ENCODE measurements at places on chromosomes 1 and 21.

- no peak overlapping the region for H3K4me3 ChIP-seq
- peaks cover 5% of the 10 kb centered on the region for H3K27me3 ChIP-seq
- no peaks in the 10 kb centered on the region for H3K4me1 ChIP-seq
- H3K36me3 ChIP-seq: no peaks in the 10 kb centered on the region
- no peak overlapping the region for H3K27ac ChIP-seq
Measured at GRCh38 chr1:208413006-208413405, 168.8 kb upstream of the PLXNA2 start.

DNA sequence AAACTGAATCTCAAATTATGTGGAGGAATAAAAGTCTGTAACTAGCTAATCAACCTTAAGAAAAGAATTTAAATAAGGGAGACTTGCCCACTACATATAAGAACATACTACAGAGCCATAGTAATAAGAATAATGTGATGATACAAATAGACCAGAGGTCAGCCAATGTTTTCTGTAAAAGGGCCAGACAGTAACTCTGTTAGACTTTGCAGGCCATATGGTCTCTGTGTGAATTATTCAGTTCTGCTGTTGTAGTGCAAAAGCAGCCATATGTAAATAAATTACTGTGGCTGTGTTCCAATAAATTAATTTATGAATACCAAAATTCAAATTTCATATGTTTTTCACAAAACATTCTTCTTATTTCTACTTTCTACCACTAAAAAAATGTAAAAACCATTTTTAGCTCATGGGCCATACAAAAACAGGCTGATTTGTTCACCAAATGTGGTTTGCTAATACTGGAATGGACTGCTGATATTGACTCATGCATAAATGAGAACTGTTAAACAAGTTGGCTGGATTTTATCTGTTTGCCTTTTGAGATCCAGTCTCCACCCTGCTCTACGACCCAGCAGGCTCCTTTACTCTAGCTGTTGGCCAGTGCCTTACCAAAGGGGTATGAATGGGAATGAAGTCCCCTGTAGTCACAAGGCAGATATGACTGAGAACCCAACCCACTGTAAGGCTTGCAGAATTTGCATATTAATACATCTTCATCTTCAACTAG lies 98.2 kb upstream of the ZNHIT6 start:
- H3K36me3 ChIP-seq: no peaks in the 10 kb centered on the region
- no peaks in the 10 kb centered on the region for H3K4me1 ChIP-seq
- DNase-seq: no peak

DNA sequence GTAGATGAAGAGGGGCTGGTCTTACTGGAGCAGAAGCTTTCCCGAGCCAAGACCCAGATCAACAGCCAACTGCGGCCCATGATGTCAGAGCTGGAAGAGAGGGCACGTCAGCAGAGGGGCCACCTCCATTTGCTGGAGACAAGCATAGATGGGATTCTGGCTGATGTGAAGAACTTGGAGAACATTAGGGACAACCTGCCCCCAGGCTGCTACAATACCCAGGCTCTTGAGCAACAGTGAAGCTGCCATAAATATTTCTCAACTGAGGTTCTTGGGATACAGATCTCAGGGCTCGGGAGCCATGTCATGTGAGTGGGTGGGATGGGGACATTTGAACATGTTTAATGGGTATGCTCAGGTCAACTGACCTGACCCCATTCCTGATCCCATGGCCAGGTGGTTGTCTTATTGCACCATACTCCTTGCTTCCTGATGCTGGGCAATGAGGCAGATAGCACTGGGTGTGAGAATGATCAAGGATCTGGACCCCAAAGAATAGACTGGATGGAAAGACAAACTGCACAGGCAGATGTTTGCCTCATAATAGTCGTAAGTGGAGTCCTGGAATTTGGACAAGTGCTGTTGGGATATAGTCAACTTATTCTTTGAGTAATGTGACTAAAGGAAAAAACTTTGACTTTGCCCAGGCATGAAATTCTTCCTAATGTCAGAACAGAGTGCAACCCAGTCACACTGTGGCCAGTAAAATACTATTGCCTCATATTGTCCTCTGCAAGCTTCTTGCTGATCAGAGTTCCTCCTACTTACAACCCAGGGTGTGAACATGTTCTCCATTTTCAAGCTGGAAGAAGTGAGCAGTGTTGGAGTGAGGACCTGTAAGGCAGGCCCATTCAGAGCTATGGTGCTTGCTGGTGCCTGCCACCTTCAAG lies 57.3 kb downstream of the LAMC2 start:
- H3K4me1 ChIP-seq: peaks cover 4% of the 10 kb centered on the region
- peaks cover 21% of the 10 kb centered on the region for H3K27me3 ChIP-seq
- H3K27ac ChIP-seq: no peak overlapping the region
- no peaks in the 10 kb centered on the region for H3K36me3 ChIP-seq

DNA sequence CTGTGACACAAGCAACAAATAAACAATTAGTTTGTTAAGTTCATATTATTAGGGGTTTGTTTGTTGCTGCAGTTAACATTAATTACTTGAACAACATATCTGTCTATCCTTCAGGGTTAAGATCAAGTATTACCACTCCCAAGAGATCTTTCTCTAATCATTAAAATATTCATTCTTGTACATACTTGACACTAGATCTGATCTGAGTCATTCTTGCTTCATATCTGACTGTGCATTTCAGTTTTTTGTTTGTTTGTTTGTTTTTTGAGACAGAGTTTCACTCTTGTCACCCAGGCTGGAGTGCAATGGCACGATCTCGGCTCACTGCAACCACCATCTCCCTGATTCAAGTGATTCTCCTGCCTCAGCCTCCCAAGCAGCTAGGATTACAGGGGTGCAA lies 613.3 kb upstream of the PLXNA2 start:
- no peak for DNase-seq
- no peaks in the 10 kb centered on the region for H3K4me1 ChIP-seq

DNA sequence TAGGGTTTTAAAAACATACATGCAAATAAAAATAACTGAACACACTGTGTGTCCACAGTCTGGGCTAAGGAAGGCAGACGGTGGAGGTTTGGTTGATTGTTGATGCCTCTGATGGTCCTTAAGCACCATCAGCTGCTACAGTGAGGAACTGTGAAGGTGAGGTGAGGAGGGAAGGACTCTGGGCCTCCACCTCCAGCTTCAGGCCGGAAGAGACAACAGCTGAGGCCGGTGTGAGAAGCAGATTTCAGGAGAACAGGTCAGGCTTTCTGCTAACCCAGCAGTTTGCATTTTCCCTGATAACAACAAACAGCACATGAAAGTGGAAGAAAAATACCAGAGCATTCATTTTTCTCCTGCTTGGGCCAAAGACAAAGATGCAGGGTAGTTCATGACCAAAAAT lies 189.9 kb upstream of the AJAP1 start:
- H3K4me1 ChIP-seq: peaks cover 3% of the 10 kb centered on the region
- no peaks in the 10 kb centered on the region for H3K36me3 ChIP-seq
- H3K27me3 ChIP-seq: peaks cover 11% of the 10 kb centered on the region
- H3K4me3 ChIP-seq: no peak overlapping the region
- H3K27ac ChIP-seq: no peak overlapping the region
- no peak for DNase-seq

DNA sequence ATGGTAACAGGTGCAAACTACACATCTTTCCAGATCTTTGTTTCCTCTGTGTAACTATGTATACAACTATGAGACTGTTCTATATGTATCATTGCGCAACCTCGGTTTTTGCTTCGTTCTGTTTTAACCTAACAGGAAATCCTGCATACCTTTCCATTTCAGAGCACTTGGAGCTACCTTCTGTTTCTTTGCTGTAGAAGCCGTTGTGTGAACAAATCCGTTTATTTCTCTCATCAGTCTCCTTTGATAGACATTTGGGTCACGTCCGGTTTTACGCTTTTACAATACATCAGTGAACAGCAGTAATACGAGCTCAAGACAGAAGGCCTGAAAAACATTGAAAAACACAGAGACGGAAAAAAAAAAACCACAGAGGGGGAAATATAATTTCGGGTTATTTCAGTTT lies 10.5 kb downstream of the ATP5IF1 start:
- H3K4me3 ChIP-seq: peak overlapping the region; percentile 94
- H3K36me3 ChIP-seq: no peaks in the 10 kb centered on the region
- no peaks in the 10 kb centered on the region for H3K27me3 ChIP-seq
- peaks cover 39% of the 10 kb centered on the region for H3K4me1 ChIP-seq
- H3K27ac ChIP-seq: peak overlapping the region; percentile 73

DNA sequence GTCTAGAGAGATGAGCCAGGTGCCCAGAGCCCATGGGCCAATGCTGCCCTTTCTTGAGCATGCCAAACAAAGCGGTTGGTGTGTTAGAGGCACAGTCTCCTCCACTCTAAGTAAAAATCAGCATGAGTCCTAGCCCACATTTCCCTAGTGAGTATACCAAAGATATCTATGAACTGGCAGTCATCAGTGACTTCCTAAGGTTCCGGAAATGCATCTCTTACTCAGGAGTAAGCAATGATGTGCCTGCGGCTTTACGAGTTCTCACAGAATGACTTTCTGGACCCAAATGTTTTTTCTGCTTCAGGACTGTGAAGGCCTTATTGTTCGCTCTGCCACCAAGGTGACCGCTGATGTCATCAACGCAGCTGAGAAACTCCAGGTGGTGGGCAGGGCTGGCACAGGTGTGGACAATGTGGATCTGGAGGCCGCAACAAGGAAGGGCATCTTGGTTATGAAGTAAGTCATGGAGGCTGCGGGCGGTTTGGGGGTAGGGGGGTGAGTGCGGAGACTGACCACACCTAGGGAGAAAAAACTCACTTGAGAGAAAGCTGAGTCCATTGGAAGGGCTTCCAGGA lies 9.2 kb downstream of the PHGDH start:
- H3K4me1 ChIP-seq: peaks cover 64% of the 10 kb centered on the region
- no peaks in the 10 kb centered on the region for H3K27me3 ChIP-seq
- H3K36me3 ChIP-seq: peaks cover 48% of the 10 kb centered on the region

GRCh38 chr1:228691926-228692325 lies 43.4 kb upstream of the RHOU start:
- peaks cover 10% of the 10 kb centered on the region for H3K27me3 ChIP-seq
- H3K4me3 ChIP-seq: no peak overlapping the region
- peak overlapping the region; percentile 78 for H3K27ac ChIP-seq
- H3K4me1 ChIP-seq: peaks cover 17% of the 10 kb centered on the region
- no peaks in the 10 kb centered on the region for H3K36me3 ChIP-seq

DNA sequence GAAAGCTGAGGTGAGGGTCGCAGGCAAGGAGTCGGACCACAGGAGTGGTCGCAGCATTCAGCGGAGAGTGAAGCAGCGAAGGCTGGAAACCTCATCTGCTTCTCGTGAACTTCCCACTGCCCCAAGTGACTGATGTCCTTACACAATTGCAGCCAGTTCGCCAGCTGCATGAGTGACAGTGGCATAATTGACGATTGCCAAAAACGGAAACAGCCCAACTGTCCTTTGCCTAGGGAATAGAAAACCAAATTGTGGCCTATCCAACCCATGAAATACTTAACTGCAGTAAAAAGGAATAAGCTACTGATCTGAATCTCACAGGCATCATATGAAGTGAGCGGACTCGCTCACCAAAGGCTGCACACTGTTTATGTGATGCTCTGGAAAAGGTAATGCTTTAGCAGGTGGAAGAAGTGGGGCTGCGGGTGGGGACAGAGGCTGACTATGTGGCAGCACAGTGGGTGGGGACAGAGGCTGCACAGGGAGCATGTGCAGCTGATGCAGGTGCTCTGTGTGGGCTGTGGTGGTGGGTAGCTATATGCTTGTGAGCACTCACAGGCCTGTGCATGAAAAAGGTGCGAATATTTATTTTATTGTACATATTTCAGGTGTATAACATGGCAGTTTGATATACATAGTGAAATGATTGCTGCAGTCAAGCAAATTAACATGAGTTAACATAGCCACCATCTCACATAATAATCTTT lies 4.2 kb upstream of the NLRP3 start:
- no peak for DNase-seq
- H3K36me3 ChIP-seq: no peaks in the 10 kb centered on the region
- H3K27me3 ChIP-seq: no peaks in the 10 kb centered on the region

GRCh38 chr1:79792219-79792930 lies 785.8 kb upstream of the ADGRL4 start:
- peaks cover 2% of the 10 kb centered on the region for H3K36me3 ChIP-seq
- no peak for DNase-seq
- H3K4me3 ChIP-seq: no peak overlapping the region
- H3K4me1 ChIP-seq: no peaks in the 10 kb centered on the region

DNA sequence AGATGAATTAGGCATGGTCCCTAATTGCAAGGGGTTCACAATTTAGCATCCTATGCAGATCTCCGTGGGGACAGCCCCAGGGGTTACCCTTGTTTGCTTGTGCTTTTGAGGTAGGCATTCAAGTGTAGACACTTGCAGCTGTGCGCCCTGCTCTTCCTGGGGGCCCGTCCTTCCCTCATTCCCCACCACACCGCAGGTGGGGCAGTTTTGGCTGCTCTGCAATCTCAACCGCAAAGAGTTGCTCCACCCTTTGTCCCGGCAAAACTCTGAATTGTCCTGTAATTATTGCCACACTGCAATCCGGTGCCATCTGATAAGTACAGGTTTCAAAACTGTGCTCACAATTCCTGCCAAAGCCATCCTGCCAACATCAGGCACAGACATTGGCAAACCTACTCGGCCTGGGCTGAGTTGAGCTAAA lies 65.4 kb upstream of the LYST start:
- peaks cover 8% of the 10 kb centered on the region for H3K4me1 ChIP-seq
- no peak for DNase-seq
- no peaks in the 10 kb centered on the region for H3K36me3 ChIP-seq
- no peak overlapping the region for H3K27ac ChIP-seq
- no peak overlapping the region for H3K4me3 ChIP-seq

DNA sequence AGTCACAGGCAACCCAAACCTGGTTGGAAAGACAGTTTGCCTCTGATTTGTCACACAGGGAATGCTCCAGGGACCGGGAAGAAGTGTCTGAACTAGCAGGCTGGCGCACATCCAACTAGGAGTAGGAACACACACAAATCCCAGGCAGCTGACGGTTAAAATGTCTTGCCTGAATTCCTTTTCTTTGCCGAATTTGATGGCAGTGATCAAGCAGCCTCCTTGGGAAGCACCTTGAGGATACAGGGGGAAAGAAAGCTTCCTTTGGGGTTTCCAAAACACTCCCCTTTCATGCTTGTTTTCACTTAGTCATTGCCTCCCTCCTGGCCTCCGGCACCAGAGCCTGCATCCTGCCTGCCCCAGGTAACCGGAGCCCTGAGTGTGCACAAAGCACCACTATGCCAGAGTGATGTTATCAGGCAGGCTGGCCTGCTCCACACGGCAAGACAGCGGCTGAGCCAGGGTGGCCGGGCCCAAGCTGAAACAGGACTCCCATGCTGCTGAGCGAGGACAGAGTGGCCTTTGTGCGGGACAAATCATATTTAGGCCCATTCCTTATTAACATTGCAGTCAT lies 193.8 kb downstream of the LMX1A start:
- H3K27me3 ChIP-seq: peaks cover 16% of the 10 kb centered on the region
- no peaks in the 10 kb centered on the region for H3K36me3 ChIP-seq
- H3K4me1 ChIP-seq: no peaks in the 10 kb centered on the region

DNA sequence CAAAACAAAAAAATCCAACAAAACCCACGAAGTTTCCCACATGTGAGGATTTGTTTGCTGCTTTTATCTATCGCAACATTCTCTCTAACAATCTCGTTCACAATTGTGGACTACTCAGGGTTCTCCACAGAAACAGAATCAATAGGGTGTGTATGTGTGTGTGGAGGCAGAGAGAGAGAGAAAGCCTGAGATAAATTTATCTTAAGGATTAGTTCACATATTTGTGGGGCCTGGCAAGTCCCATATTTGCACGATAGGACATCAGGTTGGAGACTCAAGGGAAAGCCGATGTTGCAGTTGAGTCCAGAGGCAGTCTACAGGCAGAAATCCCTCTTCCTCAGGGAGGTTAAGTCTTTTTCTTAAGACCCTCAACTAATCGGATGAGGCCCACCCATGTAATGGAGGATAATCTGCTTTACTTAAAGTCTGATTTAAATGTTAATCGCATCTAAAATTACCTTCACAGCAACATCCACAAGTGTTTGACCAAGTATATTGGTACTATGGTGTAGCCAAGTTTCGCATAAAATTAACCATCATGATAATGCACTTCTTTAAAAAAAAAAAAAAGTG lies 31.7 kb downstream of the ADAMTS1 start:
- no peaks in the 10 kb centered on the region for H3K36me3 ChIP-seq
- H3K27ac ChIP-seq: no peak overlapping the region
- DNase-seq: no peak
- H3K4me3 ChIP-seq: no peak overlapping the region
- H3K4me1 ChIP-seq: peaks cover 18% of the 10 kb centered on the region
- H3K27me3 ChIP-seq: no peaks in the 10 kb centered on the region
